Daoy (cell line): ENCODE measurements at places on chromosomes 2 and 18. TPM values are rescaled to one million over a fixed set of nuclear protein-coding genes. Genes with fewer than 3 reads are reported as not detected.

SEMA4C gene
- total RNA-seq, result 17.3 and 23.5 TPM in 2 replicates

DNA sequence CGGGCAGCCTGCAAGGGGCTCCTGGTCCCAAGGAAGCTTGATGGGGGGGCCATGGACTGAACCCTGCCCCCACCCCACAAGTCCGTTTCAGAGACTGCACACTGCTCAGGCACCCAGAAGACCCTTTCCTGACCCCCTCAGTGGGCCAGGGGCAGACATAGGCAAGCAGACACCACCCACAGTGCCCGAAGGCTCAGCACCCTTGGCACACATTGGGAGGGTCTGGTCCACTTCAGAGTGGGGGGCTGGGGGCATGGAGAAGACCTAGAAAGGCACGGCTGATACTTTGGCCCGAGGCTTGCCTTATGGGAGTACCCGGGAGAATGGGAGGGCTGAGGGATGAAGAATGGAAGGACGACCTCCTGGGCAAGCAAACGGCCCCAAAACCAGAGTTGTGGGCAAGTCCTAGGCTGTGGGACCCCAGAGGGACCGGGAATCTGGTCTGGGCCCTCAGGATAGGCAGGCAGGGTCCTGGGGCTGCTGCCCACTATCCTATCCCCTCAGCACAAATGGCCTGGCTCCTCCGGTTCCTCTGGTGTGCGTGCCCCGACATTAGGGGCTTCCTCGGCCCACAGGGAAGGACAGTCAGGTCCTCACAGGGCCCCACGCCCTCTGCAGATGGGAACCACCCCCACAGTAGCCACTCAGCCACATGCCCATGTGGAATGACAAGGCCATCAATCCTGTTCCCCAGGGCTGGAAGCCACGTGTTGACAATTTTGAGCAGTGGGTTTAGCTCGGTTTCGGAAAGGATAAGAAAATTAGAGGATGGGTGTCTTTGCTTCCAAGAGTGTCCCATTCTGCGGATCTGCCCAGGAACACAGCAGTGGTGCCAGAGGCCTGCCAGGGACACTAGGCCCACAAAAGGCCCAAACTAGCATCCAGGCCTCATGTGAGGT is 15.0 kb upstream of the GPC1 start:
- no peak for DNase-seq

DNA sequence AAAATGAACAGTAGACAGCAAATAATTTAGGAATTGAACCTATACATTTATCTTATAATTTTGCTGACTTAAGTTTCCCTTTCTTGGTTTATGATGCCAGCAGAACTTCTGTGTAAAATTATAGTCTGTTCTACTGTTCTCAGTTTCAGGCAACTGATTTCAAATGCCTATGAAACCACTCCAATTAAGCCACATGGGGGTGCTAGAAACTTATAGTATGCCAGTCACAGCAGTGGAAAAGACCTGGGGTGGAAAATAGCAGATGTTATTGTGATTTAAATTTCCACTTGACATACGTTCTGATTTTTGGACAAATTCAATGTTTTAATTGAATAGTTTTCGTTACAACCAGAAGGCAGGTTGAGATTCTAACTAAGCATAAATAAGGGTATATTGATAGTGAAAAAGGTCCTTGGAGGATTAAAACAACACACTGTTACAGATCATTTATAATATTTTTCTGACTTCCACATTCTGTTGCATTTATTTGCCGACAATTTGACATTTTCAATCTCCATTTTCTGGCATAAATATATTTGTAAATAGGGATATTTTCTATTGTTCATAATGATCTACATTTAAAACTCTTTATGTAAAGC is 61.4 kb downstream of the CPS1 start:
- peak; percentile 18 for DNase-seq

DNA sequence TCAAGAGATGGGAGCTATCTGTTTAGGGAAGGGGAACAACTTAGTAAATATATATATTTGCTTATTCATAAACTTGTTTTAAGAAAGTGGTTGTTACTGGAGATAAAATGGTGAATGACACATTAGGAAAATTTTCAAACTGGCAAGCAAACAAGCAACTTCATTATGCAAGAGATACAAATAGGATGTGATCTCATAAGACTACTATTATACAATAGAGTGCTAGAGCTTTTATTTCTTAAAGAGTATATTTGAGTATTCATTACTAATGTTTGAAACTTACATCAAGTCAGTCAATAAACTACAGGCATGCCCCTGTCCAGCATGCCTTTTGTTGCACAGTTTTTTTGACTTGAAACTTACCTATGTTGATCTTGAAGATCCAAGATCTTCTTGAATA is 355.2 kb upstream of the KCNJ3 start:
- DNase-seq, result no peak

- DNase-seq, result peak; percentile 81
Observed at GRCh38 chr2:231612109-231612455, 19.4 kb downstream of the TEX44 start.

GREB1L gene
- total RNA-seq, result 1.7 and 5.7 TPM in 2 replicates

FBXO48 gene
- total RNA-seq, result 0.80 and 1.0 TPM in 2 replicates

DNA sequence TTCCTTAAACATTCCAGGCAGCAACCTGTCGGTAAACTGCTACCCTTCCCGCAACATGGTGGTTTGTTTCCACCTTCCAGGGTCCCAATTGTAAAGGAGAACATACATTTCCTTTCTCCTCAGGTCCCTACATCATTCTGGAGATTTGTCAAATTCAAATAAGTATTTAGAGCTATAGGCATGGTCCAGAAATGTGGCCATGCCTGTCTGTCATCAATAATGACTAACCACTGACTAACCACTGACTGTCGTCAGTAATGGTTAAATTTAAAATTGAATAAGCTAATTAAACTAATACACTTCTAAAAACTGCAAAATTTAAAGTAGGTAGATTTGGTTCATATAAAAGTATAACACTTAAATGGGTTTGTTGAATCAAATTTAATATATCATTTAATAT is 984.0 kb upstream of the SLC39A10 start:
- no peak for DNase-seq

LCT gene
- 0.40 TPM in 1 of 2 replicates, not detected in the other for total RNA-seq

- DNase-seq, result no peak
Observed at GRCh38 chr18:47981830-47982229, 51.4 kb upstream of the SMAD2 start.

ALPP gene
- total RNA-seq, result 0.03 TPM in 1 of 2 replicates, not detected in the other

DNA sequence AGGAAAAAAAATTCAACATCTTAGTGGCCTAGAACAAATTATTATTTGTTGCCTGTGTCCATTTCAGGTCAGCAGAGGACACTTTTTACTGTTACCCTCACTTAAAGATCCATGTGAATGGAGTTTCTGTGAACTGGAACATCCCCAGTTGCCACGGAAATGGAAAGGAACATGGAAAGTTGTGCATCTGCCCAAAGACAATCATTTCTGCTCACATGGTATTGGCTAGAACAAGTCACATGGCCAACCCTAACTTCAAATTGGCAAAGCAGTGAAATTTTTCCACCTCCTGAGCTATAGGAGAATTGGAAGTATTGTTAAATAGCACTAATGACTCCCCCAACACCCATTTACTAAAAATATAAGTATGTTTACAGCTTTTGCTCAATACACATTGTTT is 71.2 kb upstream of the CCBE1 start:
- no peak for DNase-seq

- DNase-seq, result no peak
Observed at GRCh38 chr2:46339676-46340459, 42.7 kb downstream of the EPAS1 start.

DNA sequence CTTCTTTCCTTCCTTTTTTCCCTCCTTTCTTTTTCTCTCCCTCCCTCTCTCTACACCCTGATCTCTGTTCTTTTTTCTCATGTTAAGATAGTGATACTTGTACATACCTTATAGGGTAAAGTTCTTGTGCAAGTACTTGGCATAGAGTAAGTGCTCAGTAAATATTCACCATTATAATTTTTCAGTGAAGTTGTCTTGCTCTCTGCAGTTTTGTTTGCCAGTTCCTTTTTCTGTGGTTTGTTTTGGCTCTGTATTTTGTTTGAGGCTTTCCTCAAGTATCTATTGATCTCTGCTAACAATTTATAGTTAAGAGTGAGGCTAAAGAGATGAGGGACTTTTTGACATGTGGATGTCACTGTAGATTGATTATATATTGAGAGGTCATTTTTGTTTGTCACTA is 48.0 kb downstream of the MTX2 start:
- DNase-seq, result no peak

ANO7 gene
- total RNA-seq, result 0.69 TPM in 1 of 2 replicates, not detected in the other

DNA sequence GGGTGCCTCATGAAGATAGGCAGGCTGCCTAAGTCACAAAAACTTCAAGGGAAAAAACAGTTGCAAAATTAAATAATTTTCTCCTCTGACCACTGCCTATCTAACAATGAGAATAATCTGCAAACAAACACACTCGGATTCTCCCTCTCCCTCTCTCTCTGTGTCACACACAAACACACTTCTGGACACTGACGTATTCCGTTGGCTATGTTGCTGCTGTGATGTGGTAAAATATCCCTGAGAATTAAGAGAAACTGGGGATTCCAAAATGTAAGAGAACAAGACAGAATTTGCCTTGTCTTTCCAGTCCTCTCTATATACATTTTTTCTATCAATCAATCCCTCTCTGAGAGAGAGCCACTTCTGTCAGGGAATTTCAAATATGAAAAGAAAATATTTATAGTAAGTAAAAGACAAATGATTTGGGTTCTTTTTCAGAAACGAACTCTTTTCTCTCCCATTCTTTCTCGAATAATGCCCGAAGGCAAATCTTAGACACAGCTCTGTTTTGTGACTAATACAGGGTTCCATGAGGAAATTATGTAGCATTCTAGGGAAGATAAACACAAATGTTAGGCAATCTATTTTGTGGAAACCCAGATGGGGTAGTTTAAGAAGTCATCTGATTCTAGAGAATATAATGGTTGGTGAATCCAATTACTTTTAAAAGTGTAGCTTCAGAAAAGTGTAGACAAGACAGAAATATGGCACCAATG is 310.3 kb upstream of the CYP26B1 start:
- DNase-seq, result no peak

DNA sequence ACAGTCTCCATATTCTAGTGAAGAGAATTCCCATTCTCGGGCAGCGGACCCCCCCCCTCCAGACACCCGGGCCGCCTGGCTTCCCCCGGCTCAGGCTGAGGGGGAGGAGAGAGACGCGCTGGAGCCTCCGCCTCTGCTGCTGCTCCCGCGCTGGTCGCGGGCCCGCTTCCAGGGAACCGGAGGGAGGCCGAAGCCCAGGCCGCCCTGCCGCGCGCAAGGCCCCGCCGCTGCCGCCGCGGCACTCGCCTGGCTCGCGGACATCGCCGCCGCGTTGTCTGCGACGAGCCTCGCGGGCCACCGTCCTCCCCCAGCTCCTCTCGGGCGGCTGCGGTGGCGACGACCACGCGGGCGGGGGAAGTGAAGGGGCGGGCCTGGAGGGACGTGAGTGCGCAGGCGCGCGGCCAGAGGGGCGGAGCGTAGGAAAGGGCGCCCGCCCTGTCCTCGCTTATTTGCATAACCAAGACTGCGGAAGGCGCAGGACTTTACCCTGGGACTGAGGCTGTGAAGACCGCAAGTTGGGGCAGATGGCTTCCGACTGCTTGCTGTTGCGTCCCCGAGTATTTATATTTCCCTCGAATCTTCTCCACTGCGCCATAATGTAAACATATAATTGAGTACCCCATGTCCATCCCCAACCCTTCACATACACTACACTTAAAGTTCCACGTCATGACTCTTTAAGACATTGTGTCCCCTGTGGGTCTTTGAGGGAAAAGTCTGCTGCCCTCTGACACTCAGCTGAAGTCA is at the start of gene ARL5A:
Gene ARL5A (minus strand): TSS at position 279 of the 747 bp plus-strand sequence. CDS start 245 bp downstream, at position 34.
- peak; percentile 98 for DNase-seq
